ENCODE measurements at places on chromosomes 16 and 17. TPM values are rescaled to one million over a fixed set of nuclear protein-coding genes. Genes with fewer than 3 reads are reported as not detected.
A peak's percentile ranks its signal among the peaks of the same experiment; 100 is the strongest.

Gene MILR1
- total RNA-seq = 11.0 TPM

Gene LDHD
- total RNA-seq = 10.1 TPM

Gene OTOA
- not detected for total RNA-seq

Gene ABCC6
- 0.49 TPM for total RNA-seq

DNA sequence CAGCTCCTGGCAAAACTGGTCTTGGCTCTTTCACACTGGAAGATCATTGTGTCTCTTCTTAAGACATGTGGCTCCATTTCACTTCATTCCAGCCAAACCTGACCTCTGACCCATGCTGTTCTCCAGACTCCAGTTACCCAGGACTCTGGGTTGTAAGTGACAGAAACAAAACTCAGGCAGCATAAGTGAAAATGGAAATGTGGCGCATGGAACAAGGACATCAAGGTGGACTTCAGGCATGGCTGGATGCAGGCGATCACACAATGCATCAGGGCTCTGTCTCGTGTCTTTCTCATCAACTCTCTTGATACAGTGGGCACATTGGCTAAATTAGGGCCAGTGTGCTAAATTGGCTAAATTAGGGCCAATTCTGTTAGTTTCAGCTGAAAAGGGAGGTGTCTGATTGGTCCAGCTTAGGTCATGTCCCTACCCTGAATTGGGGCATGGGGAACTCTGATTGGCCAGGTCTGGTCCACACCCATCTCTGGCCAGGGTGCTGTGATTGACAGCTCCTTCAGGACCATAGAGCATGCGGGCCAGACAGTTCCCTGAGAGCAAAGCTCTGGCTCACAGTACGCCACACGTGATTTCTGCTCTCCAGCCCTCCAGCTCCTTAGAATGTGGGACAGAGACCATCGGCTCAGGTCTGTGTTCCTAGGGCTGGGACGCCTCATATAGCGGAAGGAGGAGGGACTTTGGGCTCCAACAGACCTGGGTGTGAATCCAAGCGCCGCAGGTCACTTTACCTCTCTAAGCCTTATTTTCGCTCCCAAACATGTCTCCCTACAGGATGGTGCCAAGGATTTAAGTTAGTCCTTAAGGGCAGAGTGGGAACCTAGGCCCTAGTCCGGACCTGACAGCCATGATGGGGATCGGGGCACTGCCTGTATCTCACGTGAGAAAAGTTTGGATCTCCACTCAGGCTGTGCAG lies 17.5 kb downstream of the SOCS1 start:
- no peak overlapping the region for H3K27ac ChIP-seq
- no peaks in the 10 kb centered on the region for H3K4me1 ChIP-seq
- H3K27me3 ChIP-seq = no peaks in the 10 kb centered on the region
- no peak overlapping the region for H3K4me3 ChIP-seq

GRCh38 chr17:67377488-67378453 lies 690 bp downstream of the PITPNC1 start:
- H3K36me3 ChIP-seq = no peaks in the 10 kb centered on the region
- H3K4me3 ChIP-seq = peak overlapping the region; percentile 84
- peak overlapping the region; percentile 93 for H3K27ac ChIP-seq
- H3K27me3 ChIP-seq = no peaks in the 10 kb centered on the region

- H3K4me3 ChIP-seq = no peak overlapping the region
- no peak overlapping the region for H3K27ac ChIP-seq
- no peak for DNase-seq
- H3K36me3 ChIP-seq = no peaks in the 10 kb centered on the region
These were observed 222.5 kb upstream of the GSE1 start for GRCh38 chr16:85390511-85391174.

- no peak for DNase-seq
- no peaks in the 10 kb centered on the region for H3K27me3 ChIP-seq
- H3K36me3 ChIP-seq = no peaks in the 10 kb centered on the region
- no peak overlapping the region for H3K27ac ChIP-seq
- no peak overlapping the region for H3K4me3 ChIP-seq
These were observed 438.8 kb downstream of the PMP22 start for GRCh38 chr17:14826358-14826757.

DNA sequence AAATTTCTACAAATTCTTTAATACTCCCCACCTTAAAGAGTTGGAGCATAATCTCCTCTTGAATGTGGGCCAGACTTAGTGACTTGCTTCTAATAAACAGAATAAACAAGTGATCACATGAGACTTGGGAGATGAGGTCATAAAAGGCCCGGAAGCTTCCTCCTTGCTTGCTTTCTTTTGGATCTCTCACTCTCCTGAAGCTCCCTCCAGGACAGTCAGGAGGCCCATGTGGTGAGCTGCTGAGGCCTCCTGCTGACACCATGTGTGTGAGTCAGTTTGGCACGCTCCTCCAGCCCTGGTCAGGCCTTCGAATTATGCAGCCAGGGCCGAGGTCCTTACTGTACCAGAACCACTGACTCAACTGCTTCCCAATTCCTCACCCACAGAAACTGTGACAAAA lies 53.2 kb downstream of the NDEL1 start:
- no peak for DNase-seq
- no peak overlapping the region for H3K27ac ChIP-seq
- H3K4me3 ChIP-seq = no peak overlapping the region
- H3K36me3 ChIP-seq = no peaks in the 10 kb centered on the region
- no peaks in the 10 kb centered on the region for H3K27me3 ChIP-seq

GRCh38 chr17:21202512-21202911 lies 11.4 kb downstream of the TMEM11 start:
- no peak for DNase-seq
- H3K27me3 ChIP-seq = no peaks in the 10 kb centered on the region
- no peaks in the 10 kb centered on the region for H3K36me3 ChIP-seq
- H3K27ac ChIP-seq = peak overlapping the region; percentile 46
- peaks cover 69% of the 10 kb centered on the region for H3K4me1 ChIP-seq

DNA sequence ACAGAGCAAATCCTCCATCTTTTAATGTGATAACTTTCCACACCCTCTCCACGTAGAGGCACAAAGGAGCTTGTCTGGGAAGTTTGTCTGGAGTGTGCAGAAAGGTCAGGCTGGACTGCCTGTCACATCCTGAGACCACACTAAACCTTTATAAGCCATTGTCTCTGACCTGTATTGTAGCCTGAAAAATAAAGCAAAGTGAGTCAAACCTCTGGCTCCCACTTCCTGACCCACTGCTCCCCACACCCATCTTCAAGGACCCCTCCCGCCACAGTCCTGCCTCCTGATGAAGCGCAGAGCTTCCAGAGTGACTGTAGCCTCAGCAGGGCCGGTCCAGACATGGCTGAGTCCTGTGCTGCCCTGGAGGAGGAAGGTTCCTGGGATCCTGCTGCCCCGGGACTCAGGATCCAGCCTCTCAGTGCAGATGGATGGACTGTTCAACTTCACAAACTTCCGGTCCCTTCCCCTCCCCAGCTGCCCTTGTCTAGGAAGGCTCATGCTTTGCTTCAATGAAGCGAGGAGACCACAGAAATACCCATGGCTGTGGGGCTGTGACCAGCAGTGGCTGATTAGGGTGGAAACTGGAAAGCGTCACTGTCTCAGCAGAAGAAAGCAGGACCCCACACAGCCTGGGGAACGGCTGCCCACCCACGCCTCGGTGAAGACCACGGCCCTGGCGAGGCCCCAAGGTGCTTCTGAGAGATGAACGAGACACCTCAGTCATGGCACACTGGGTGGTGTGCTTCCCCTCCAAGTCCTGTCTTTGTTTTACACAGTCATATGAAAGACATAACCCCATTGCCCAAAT lies 30.9 kb upstream of the CLEC18B start:
- H3K27ac ChIP-seq = peak overlapping the region; percentile 24
- H3K4me1 ChIP-seq = peaks cover 39% of the 10 kb centered on the region
- no peak overlapping the region for H3K4me3 ChIP-seq
- DNase-seq = no peak
- H3K36me3 ChIP-seq = no peaks in the 10 kb centered on the region
- H3K27me3 ChIP-seq = no peaks in the 10 kb centered on the region

GRCh38 chr17:50767030-50767429 lies 288 bp downstream of the ANKRD40CL start:
- no peak overlapping the region for H3K27ac ChIP-seq
- no peak overlapping the region for H3K4me3 ChIP-seq
- DNase-seq = no peak
- no peaks in the 10 kb centered on the region for H3K27me3 ChIP-seq

- no peak overlapping the region for H3K27ac ChIP-seq
- no peaks in the 10 kb centered on the region for H3K36me3 ChIP-seq
- peaks cover 8% of the 10 kb centered on the region for H3K4me1 ChIP-seq
- no peak overlapping the region for H3K4me3 ChIP-seq
These were observed 8.8 kb downstream of the MYCBPAP start for GRCh38 chr17:50517011-50517410.

DNA sequence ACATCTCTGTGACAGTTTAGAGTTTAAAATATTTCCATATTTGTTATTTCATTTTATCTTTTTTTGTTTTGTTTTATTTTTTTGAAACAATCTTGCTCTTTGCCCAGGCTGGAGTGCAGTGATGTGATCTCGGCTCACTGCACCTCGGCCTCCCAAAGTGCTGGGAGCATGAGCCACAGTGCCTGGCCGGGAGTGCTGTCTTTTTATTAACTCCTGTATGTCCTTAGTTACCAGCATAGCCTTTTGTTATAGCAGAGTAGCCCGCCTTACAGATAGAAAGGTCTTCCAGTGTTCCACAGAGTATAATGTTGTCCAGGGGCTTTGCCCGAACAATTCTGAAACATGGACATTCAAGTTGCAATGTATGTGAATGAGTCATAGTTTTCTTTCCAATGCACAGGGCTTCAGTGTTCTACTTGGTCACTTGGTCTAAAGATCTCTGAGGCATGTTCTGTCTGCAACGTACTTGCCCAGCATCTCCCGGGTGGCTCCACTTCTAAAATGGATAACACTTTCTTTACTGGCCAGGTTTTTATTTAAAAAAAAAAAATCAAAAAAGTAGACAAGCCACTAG lies 125.6 kb downstream of the KCNJ18 start:
- no peaks in the 10 kb centered on the region for H3K27me3 ChIP-seq
- no peak for DNase-seq
- no peak overlapping the region for H3K4me3 ChIP-seq
- H3K36me3 ChIP-seq = no peaks in the 10 kb centered on the region

- H3K4me1 ChIP-seq = peaks cover 67% of the 10 kb centered on the region
- no peak for DNase-seq
- H3K27me3 ChIP-seq = no peaks in the 10 kb centered on the region
- H3K4me3 ChIP-seq = no peak overlapping the region
- H3K27ac ChIP-seq = peak overlapping the region; percentile 68
These were observed 7.9 kb downstream of the KRT37 start for GRCh38 chr17:41416479-41416878.

DNA sequence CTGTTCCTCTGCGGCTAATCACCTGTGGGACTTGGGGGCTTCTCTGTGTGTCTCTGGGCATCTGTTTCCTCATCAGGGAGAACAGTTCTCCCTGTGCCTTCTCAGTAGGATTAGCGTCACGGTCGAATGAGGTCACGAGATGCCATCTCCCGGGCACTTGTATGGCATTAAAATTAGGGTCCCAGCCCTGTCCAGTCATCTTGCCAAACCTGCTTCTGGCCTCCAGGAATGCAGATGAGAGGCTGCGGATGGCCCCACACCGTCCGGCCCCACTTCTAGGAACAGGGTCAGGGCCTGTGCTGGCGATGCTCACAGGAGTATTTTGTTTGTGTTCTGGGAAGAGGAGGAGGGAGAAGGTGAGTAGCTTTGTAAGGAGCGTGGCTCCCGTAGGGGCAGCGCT lies 58.5 kb downstream of the OR1D5 start:
- peaks cover 31% of the 10 kb centered on the region for H3K4me1 ChIP-seq
- no peak for DNase-seq
- H3K27ac ChIP-seq = peak overlapping the region; percentile 75
- H3K36me3 ChIP-seq = no peaks in the 10 kb centered on the region

GRCh38 chr16:90001761-90002503 lies 17.3 kb downstream of the DBNDD1 start:
- H3K27ac ChIP-seq = no peak overlapping the region
- H3K36me3 ChIP-seq = peaks cover 10% of the 10 kb centered on the region
- no peaks in the 10 kb centered on the region for H3K27me3 ChIP-seq
- no peaks in the 10 kb centered on the region for H3K4me1 ChIP-seq
- DNase-seq = no peak
- no peak overlapping the region for H3K4me3 ChIP-seq

GRCh38 chr17:6592173-6592572 lies 35.8 kb upstream of the PITPNM3 start:
- H3K4me1 ChIP-seq = no peaks in the 10 kb centered on the region
- H3K27ac ChIP-seq = no peak overlapping the region
- no peak overlapping the region for H3K4me3 ChIP-seq
- H3K36me3 ChIP-seq = peaks cover 3% of the 10 kb centered on the region
- DNase-seq = no peak

DNA sequence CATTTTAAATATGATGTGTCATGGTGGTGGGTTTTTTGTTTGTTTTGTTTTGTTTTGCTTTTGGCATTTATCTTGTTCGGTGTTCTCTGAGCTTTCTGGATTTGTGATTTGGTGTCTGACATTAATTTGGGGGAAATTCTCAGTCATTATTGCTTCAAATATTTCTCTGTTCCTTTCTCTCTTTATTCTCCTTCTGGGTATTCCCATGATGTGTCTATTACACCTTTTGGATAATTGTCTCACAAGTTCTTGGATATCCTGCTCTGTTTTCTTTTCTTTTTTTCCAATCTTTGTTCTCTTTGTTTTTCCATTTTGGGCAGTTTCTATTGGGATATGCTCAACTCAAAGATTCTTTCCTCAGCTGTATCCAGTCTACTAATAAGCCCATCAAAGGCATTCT lies 88.5 kb downstream of the MARCHF10 start:
- DNase-seq = no peak
- no peak overlapping the region for H3K4me3 ChIP-seq
- H3K27ac ChIP-seq = no peak overlapping the region
- H3K36me3 ChIP-seq = no peaks in the 10 kb centered on the region

DNA sequence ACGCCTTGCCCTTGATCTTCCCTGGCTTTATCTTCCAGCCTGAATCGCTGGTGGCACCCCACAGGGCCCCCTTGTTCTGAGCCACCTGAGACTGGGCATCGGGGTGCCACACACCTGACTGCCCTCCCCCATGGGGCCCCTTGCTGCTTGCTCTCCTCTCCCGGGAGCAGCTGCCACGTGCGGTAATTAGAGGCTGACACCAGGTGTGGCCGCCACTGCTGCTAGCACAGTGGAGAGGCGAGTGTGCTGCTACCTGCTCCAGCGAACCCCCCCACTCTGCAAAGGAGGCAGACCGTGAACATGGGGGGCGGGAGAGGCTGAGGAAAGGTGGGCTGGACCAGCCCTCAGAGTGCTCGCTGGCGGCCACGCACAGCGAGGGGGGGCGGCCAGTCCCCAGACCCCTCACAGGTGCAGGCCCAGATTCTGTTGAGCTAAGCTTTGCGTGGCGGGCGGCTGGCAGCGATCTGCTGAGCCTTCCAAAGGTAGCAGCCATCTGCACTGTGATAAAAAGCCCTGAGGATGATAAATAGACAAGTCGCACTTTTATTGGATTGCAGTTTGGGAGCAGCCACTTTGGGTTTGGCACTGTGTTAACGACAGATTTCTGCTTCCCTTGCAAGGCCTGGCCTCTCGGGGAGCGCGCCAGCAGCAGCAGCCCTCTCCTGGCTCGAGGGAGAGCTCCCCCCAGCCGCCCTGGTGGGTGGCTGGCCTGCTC lies 167.9 kb upstream of the GSE1 start:
- no peak overlapping the region for H3K27ac ChIP-seq
- no peak for DNase-seq
- peaks cover 26% of the 10 kb centered on the region for H3K4me1 ChIP-seq
- H3K27me3 ChIP-seq = no peaks in the 10 kb centered on the region
- no peak overlapping the region for H3K4me3 ChIP-seq
